ENCODE measurements at places on chromosomes 6 and 20.
A peak's percentile ranks its signal among the peaks of the same experiment; 100 is the strongest.

DNA sequence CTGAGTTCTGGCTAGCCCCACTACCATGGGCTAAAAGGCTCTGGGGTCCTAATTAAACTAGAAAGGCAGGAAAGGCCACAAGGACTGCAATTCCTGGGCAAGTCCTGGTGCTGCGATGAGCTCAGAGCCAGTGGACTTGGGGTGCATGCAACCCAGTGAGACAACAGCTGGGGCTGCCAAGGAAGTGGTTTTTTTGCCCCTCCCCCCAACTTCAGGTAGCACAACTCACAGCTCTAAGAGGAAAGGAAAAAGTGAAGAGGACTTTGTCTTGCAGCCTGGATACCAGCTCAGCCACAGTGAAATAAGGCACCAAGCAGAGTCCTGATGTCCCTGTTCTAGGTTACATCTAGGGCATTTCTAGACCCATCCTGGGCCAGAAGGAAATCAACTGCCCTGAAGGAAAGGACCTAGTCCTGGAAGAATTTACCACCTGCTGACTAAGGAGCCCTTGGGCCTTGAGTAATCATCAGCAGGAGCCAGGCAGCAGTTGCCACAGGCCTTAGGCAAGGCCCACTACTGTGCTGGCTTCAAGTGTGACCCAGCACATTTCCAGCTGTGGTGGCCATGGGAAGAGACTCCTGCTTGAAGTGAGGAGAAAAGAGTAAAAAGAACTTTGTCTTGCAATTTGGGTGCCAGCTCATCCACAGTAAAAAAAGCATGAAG lies 358.4 kb downstream of the BTBD3 start:
- no peak for DNase-seq

DNA sequence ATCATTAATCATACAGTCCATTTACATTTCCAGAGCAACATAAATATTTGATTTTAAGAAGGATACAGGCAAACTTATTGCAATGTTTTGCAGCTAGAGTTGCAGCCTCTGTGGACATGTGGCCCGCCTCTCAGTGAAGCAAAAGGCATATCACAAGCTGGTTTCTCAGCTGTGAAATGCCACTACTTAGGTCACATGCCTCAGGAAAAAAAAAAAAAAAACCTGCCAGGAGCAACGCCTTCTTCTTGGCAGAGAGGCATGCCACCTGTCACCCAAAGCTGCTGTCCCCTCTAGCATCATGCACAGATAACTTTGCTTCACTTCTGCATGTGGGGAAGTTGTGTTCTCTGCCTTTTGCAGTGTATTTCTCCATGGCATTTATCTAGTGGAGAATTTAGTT lies 18.5 kb downstream of the GRM1 start:
- no peak for DNase-seq

DNA sequence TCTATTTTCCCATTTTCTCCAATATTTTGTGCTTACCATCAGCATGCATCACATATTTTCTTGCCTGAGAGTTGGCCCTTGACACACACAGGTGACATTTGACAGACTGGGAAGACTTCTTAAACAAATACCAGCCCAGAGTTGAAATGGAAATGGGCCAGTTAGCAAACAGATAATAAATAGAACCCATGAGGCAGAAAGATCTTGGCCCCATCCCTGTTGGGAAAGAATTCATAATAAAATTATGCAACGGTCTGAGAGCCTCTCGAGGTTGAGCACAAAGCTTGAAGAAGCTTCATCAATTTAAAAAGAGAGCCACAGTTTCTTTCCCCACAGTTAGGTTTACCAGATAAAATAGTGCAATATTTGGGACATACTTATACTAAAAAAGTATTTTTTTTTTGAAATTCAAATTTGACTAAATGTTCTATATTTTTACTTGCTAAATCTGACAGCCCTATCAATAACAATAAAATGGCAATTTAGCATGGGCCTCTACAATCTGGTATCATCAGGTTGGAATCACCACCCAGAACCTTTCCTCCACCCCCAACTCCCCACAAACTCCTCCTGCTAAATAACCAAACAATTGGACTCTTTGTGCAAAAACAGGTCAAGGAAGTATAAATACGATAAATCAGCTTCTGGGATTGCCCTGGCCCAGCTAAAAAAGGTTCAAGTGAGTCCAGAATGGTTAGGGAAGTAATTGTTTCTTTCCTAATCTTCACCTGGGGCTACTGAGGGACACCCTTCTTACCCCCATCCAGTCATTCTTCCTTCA lies 129.8 kb downstream of the CD164 start:
- DNase-seq = no peak

DNA sequence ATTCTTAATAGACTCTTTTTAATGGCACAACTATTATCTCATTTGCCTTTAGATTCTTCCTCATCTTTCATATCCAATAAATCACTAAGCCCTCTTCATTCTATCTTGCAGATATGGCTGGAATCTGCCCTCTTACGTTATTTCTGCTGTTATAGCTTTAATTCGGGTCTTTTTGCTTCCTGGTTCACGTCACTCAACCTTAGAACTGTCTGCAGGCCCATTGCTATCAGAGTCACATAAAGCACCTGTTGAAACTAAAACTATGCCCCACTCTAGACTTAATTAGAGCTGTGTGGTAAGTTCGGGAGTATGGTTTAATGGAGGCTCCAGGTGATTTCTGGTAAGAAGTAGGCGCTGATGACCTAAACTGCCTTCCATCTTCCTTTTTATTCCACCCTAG lies 988 bp downstream of the QRSL1 start:
- peak; percentile 4 for DNase-seq

- no peak for DNase-seq
Observed at GRCh38 chr6:134010974-134011373, 41.5 kb downstream of the SLC2A12 start.

DNA sequence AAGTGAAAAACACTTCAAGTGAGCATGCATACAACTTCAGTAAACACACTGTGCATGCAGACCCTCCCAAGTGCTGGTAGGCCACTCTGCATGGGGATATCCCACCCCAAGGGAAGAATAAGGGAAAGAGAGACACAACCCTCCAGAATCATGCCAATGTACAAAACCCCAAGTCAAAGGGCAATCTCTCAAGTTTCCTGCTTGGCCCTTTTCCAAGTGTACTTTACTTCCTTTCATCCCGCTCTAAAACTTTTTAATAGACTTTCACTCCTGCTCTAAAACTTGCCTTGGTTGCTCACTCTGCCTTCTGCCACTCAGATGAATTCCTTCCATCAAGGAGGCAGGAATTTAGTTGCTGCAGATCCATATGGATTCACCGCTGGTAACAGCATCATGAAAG lies 205.7 kb upstream of the PROKR2 start:
- no peak for DNase-seq

GRCh38 chr6:15399641-15400470 lies 154.0 kb downstream of the JARID2 start:
- no peak for DNase-seq

- peak; percentile 96 for DNase-seq
Observed at GRCh38 chr6:13328076-13328874, at the start of gene TBC1D7. TSS of gene TBC1D7 (minus strand) at chr6:13328537. CDS start at chr6:13326898, 1,639 bp downstream.

DNA sequence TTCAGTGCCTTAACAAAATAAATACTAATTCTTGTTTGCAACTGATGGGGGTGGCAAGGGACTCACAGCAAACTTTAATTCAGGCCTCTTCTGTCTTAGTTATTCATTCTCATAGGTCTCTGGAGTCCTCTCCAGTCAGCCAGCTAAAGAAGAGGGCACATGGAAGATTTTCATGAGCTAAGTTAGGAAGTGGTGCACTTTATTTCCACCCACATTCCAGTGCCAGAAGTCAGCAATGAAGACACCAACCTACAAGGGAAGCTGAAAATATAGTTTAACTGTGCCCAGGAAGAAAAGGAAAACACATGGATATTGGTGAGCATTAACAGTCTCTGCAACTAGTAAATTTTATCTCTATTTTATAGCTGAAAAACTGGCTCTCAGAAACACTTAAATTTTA lies 16.7 kb upstream of the IRAK1BP1 start:
- DNase-seq = no peak

DNA sequence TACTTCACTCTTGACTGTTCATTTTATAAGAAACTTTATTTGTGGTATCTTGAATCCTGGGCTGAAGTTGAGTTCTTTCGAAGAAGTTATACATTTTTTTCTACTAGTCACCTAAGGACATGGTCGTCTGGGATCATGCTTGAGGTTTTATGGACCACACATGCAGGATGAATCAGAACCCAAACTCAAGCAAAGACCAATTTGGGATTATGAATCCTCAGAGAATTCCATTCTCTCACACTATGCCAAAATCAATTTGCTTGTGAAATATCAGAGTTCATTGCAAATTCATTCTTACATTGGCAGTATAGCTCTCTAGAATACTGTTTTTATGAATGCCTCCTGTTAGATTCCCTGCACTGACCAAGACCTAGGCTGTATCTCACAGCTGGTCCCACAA lies 114.3 kb upstream of the HDAC2 start:
- DNase-seq = no peak

DNA sequence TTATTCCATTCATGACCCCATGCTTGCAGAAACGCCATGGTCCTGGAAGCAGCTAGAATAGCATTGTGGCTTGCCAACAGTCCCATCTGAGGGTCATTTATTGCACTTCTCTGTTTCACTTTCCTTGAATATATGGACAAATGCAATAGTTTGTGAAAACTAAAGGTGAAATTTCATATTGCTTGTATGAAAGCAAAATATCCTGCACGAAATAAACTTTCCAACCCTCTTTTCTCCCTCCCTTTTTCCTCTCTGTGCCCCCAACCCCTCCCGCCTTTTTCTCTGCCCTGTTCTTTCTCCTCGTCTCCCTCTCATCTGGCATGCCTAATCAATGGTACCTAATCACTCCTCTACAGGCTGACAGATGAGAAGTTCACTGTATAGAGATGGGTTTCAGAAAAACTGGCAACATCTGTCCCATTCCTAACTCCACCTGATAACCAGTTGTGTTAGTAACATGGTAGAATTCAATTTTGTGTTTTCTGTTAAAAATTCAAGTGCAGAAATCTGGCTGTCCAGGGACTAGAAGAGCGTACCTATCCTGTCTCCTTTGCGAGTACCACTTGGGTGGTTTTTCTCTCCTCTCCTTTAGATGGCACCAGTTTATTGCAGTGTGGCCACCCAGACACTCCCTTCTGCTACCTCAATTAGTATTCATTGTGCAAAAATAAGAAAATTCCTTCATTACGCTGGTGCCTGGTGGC lies 198.6 kb downstream of the FOXA2 start:
- no peak for DNase-seq

DNA sequence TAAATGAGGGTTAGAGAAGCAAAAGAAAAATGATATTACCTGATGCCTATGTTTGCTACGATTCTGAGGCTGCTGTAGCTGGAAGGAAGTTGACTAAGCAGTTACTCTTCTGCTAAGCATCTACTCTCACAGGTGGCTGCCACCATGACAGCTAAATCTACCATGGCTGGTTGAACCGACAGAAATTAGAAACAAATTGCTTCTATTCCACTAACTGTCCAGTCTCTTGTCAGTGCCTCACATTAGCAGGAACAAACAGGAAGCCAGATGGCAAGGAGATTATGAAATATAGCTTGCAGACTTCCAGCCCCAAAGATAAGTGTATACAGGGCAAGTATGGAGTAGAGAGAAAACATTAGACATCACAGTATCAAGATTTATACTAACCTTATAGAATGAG lies 59.4 kb upstream of the TMEM200A start:
- DNase-seq = no peak

- no peak for DNase-seq
Observed at GRCh38 chr6:169213814-169214520, 39.7 kb downstream of the THBS2 start.

DNA sequence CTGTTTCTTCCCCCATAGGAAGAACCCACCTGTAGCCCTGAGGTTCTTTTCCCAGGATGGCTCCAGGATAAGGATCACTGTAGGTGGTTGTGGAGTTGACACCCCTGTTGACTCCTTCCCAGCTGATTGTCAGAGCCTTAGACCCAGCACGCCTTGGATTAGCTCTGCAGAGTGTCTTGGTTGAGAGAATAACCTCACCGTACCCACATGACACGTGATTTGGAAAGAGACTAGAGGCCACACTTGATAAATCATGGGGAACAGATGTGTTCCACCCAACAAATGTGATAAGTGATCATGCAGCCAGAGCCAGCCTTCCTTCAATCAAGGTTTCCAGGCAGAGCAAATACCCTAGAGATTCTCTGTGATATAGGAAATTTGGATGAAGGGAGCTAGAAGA lies 12.2 kb downstream of the BTN3A1 start:
- DNase-seq = no peak

GRCh38 chr20:63759377-63759901 lies 19.9 kb downstream of the SLC2A4RG start:
- no peak for DNase-seq

- DNase-seq = peak; percentile 52
Observed at GRCh38 chr20:29079769-29080690, 2177.4 kb upstream of the DEFB115 start.

DNA sequence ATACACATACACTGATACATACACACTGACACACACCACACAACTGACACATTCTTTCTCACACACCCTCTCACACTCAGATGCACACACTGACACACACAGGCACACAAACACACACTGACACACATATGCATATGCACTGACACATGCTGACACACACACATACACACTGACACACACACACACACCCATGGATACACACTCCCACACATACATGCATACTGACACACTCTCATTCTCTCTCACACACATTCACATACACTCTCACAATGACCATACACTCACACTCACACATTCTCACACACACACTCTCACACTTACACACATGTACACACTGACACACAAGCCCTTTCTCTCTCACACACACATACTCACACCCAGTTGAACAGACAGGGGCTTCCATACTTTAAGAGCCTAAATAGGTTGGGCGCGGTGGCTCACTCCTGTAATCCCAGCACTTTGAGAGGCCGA lies 236.4 kb downstream of the LRFN2 start:
- DNase-seq = no peak

DNA sequence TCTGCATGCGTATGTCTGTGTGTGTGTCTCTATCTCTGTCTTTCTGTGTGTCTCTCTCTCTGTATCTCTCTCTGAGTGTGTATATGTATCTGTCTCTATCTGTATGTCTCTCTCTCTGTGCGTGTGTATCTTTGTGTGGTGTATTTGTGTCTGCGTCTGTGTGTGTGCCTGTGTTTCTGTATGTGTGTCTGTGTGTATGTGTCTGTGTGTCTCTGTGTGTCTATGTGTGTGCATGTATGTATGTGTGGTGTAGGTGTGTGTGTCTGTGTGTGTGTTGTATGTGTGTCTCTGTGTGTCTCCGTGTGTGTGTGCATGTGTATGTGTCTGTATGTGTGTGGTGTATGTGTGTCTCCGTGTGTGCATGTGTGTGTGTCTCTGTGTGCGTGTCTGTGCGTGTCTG lies 243.0 kb upstream of the FOXQ1 start:
- DNase-seq = no peak

DNA sequence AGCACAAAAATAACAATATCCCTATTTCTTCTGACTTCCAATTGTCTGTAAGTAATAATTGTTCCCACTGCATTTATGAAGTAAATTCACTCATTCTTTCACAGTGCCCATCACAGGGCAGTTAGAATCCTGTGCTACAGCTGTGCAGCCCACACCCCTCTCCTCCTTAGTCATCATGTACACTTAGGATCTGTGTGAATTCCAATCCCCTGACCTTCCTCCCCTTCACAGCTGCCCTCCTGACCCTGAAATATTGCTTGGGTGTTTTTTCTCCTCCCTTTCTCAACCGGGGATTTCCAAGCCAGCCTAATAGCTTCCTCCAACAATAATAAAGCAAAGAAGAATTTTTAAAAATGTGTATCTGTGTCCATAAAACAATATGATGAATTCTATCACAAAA lies 91.5 kb upstream of the BEND6 start:
- DNase-seq = no peak
